Fibroblast of the conjunctiva (primary cell): ENCODE measurements at places on chromosomes 3 and 15.

- DNase-seq = no peak
Measured at GRCh38 chr3:129525341-129525968, 3.0 kb upstream of the RHO start.

- no peak for DNase-seq
Measured at GRCh38 chr3:40173227-40173721, 136.2 kb upstream of the EIF1B start.

GRCh38 chr15:68696414-68697363 lies 117.9 kb downstream of the CORO2B start:
- DNase-seq = no peak

DNA sequence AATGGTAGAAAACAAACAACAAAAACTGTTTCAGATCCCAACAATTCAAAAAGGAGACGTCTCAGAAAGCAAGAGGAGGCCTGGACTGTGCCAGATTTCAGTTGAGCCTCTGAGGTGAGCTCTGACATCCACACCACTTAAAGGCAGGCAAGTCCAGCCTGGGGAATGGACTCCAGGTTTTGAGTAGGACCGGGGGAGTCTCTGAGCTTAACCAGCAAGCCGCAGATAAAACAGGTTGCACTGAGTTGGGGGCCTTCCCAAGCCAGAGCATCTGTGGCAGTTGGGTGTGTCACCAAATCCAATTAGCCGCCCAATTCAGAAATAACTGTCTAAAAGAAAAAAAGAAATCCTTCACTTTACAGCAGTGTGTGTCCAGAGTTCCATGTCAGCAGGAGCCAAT lies 54.7 kb downstream of the OXNAD1 start:
- DNase-seq = no peak

DNA sequence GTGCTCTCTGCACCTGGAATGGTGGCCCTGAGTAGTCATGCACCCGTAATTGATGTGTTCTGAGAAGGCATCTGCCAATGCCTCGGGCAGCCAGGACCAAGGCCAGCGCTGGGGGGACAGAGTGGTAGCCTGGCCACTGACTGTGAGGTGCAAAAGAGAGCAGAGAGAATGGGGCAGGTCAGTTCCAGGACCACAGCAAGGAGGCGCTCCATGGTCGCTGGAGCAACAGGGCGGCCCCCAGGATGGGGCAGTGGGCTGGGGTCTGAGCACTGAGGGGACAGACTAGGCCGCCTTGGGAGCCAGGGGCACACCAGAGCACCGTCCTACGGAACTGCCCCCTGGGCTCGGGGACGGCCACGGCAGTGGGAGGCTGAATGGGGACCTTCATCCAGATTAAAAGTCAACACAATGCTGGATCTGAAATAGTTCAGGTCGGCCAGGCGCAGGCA lies 48.3 kb upstream of the IQSEC1 start:
- no peak for DNase-seq

DNA sequence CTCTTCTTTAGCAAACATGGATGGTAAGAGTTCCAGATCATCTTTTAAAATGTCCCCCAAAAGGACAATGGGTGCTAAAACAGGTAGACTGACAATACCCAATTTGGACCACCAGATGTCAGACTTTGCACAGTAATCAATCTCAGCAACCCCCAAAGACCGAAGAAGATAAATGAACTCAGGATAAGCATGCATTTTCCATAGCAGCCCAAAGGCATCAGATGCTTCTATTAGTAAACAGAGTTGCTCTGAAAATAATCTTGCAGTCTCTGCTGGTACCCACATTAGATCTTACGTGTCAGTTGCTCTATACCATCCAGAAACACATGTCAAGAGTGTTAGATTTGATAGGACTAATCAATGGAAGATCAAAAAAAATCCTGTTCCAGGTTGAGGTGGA lies 20.6 kb downstream of the MYH15 start:
- DNase-seq = no peak

DNA sequence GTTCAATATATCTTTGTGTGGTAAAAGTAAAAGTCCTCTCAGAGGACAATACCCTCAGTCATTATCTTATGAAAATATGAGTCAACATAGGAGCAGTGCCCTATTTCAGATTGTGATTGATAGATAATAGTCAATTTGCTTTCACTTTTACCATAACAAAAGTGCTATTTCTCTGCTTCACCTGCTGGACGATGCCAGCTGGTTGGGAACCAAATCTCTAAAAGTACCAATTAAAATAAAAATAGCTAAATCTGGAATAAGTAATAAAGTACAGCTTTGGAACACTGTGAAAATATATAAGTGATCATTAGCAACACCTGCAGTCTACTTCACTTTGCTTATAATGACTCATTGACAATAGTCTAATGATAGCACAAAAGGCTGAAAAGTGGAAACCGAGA lies 390.3 kb upstream of the AGTR1 start:
- no peak for DNase-seq

- DNase-seq = no peak
Measured at GRCh38 chr15:88077296-88078020, 179.1 kb downstream of the NTRK3 start.

GRCh38 chr15:26038693-26039092 lies 175.6 kb upstream of the ATP10A start:
- DNase-seq = no peak

GRCh38 chr15:99126930-99127329 lies 22.1 kb downstream of the SYNM start:
- no peak for DNase-seq

DNA sequence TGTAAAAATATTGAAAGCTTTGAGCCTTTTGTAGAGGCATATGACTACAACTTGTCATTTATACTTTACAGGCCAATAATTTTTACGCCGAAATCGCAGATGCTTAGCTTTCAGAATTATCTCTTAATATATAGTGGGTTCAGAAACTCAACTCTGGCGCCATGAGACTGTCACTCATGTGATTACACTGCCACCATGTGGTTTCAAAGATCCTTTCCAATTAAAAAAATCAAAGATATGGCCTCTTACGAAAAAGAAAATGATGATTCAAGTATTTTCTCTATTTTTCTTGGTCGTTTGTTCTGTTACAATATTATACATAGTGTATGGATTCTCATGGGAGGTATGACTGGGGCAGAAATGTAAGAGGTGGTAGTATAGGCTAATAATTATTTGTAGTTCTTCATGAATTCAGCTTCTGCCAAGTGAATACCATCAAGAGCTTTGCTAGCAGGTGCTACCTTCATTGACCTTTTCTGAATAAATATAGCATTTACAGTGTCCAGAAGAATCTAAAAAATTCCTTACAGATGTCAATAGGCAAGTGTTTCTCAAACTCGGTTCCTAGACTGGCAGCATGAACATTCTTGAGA lies 751.7 kb upstream of the GOLIM4 start:
- peak; percentile 9 for DNase-seq

DNA sequence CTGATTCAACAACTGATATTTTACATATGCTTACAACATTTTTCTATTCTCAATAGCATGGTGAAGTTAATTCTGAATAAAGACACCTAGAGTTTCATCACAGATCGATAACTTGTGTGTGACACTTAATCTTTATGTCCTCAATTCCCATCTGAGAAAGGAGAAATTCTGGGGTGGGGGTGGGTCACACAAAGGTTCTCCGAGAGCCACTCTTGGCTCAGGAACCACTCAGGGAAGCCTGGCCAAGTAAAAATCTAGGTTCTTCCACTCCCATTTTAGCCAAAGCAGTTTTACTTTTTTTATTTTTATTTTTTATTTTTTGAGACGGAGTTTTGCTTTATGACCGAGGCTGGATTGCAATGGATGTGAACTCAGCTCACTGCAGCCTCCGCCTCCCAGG lies 111.0 kb upstream of the TBL1XR1 start:
- no peak for DNase-seq

DNA sequence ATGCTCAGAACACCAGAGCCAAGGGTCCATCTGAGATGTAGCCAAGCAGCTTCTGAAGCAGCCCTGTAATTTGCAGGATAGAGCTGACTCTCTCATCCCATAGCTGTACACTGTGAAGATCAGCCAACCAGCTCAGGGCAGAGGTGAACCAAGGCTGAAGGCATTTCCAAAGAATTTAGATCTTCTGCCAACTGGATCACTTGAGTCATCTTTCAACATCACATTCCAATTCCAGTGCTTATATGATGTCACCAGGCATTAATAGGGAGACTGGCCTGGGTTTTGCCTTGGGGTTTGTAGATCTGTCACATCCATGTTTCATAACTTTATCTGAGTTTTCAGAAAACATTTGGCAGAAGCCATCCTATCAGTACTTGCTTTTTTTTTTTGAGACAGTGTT lies 98.2 kb downstream of the NR2F2 start:
- peak; percentile 91 for DNase-seq

DNA sequence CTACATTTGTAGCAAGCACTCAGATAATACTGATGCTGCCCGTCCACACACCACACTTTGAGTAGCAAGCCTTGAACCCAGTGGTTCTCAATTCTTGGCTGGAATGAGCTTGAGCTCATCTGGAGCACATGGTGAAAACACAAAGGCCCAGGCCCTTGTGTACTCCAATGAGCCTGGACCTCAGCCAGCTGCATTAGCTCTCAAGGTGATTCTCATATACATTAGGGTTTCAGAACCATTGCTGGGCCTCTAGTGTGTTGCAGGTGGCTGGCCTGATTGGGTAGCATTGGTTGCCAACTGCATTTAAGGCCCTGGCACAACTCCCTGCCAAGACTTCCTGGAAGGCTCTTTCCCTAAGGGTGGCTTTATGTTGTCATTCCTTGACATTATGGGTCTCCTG lies 23.4 kb upstream of the ZFAND6 start:
- DNase-seq = no peak

DNA sequence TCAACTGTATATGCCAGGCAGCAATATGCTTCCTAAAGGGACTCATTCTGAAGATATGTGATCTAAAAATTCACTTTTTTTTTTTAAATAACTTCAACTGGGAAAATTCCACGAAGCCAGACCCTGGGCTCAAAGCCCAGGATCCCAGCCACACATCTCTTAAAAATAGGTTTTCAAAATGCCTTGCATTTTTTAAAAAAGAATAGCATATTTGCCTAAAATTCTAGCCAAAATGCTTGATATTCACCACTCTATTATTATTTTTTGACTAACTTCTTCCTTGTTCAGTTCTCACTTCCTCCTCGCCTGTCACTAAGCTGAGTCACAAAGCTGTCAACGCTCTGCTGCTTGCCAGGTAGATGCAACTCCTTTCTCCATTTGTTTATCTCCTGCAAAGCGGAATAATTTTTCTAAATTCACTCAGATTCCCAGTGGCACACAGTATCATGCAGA lies 28.0 kb upstream of the VGLL4 start:
- no peak for DNase-seq

DNA sequence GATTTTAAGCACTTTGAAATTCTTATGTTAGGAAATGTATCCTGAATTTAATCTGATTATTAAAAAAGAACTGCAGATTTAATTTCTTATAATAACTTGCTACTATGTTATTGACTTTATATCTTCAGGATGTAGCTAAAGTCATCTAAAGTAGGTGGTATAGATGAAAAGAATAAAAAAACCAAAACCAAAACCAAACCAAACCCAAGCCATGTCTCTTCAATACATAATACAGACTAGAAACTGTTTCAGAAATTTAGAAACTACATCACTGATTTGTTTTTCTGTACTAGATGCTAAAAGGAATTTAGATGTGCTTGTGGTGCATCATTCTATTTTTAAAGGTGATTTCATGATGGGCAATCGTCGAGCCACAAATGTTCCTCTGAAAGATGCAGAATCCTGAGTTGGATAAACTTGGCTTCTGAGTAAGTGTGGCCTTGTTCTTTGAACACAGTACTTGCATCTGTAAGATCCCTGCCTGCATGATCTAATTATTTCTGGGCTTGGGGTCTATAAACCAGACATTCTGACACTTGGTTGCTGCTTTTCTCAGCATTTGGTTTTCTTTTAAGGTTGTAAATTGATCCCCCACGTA lies 287.1 kb upstream of the SUCLG2 start:
- DNase-seq = no peak

- no peak for DNase-seq
Measured at GRCh38 chr15:31272558-31273257, 53.9 kb upstream of the KLF13 start.

DNA sequence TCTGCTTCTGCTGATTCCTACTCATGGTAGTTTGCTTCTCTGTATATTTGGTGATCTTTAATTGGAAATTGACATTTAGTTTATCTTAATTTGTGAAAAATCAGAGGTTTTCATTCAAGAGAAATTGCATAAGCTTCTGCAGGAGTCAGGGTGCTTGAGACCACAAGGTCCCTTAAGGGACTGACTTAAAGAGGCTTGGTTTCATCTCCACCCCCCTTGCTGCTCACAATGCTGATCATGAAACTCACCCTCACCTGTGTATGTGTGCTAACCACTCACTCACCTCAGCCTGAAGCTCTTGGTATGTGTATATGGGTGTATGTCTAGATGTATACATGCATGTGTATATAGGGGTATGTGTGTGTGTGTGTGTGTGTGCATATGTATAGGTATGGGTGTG lies 11.4 kb downstream of the PGPEP1L start:
- no peak for DNase-seq

DNA sequence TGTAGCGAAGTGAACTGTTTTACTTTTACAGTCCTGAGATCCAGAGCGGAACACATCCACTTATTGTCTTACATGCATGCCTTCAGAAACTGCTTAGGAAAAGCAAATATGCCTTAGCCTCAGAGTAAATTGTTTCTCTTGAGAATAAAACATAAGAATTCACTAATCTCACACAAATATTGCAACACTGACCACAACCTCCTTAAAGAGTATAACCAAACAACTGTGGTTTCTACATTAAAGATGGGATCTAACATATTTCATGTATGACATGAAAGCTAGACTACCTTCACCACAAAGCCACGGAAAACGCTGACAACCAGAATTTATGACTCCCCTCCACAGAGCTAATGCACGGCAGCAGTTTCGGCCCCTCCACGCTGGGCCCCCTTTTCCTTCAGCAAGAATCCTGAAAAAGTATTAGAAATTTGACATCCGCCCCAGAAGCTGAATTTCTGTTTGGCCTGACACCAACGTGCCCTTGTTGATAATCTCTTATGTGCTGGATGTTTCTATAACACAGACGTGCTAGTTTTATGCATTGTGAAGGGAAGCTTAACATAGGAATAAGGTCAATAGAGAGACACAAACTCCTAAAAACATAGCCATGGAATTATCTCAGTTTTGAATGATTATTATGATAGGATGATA lies 84.6 kb downstream of the GREM1 start:
- peak; percentile 26 for DNase-seq

- no peak for DNase-seq
Measured at GRCh38 chr3:31911643-31912042, 69.4 kb downstream of the OSBPL10 start.

DNA sequence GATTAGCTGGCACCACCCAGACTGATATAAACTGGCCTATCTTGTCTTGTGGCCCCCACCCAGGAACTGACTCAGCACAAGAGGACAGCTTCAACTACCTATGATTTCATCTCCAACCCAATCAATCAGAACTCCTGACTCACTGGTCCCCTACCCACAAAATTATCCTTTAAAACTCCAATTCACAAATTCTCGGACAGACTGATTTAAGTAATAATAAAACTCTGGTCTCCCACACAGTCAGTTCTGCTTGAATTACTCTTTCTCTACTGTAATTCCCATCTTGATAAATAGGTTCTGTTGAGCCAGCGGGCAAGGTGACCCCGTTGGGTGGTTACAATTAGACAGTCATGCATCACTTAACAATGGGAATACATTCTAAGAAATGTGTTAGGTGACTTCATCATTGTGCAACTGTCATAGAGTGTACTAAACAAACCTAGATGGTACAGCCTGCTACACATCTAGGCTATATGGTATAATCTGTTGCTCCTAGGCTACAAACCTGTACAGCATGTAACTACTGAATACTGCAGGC lies 48.1 kb upstream of the MAP4 start:
- no peak for DNase-seq

- no peak for DNase-seq
Measured at GRCh38 chr15:42060797-42061196, 33.6 kb downstream of the PLA2G4D start.
